ENCODE measurements at places on chromosomes 3 and 15. TPM values are rescaled to one million over a fixed set of nuclear protein-coding genes. Genes with fewer than 3 reads are reported as not detected.

The C3orf85 gene
- not detected for total RNA-seq

The GOLGA8B gene
- 47.2 TPM for total RNA-seq

The TRIM42 gene
- total RNA-seq = not detected

The WNT7A gene
- 4.7 TPM for total RNA-seq

The EBLN2 gene
- total RNA-seq = 3.0 TPM

The CTXN2 gene
- 0.06 TPM for total RNA-seq

The HTR3E gene
- not detected for total RNA-seq

DNA sequence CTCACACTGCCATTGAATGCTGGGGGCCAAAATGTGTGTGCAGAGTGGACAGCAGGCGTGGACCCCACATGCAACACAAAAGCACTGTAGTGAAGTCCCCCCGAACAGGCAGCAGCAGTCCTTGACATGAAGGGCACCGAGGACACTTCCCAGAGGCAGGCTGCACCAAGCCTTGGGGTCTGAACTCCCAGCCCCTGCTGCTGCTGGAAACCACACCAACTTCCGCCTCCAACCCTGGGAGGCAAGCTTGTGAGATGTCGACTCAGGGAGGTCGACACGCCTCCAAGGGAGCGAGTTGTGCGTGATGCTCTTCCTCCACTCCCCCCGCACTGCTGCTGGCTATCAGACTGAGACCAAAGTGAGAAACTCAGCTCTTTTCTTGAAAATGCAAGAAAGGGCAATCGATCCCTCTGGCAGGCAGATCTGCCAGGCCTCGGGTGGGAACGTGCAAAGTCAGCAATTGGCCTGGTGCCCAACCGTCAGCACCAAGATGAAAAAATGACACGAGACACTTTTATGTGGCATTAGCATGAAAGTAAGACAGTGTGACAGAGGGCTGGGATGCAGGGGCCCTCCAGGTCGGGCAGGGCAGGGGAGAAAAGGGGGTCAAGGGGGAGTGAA lies 43.6 kb downstream of the WHAMM start:
- DNase-seq = no peak

GRCh38 chr3:16399473-16399872 lies 114.0 kb downstream of the RFTN1 start:
- DNase-seq = no peak

GRCh38 chr3:171772427-171773056 lies 37.7 kb downstream of the PLD1 start:
- peak; percentile 72 for DNase-seq

- DNase-seq = no peak
These were observed 68.8 kb downstream of the SCN5A start for GRCh38 chr3:38580450-38581382.

DNA sequence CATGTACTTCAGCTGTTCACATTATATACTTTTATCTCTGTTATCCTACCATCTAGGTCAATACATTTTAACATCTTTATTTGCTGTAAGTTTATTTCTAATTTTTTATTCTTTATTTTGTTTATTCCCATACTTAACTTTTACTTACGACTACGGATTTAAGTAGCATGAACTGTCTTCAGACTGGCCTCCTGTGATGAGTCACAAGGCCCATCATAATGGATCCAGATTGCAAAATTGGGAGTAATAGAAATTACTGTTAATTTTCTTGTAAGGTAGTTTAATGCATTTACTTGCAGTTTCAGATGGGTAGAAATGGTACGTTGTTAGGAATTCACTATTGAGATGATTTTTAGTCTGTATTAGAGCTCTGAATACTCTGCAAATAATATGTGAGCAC lies 45.9 kb downstream of the PPARG start:
- DNase-seq = no peak

DNA sequence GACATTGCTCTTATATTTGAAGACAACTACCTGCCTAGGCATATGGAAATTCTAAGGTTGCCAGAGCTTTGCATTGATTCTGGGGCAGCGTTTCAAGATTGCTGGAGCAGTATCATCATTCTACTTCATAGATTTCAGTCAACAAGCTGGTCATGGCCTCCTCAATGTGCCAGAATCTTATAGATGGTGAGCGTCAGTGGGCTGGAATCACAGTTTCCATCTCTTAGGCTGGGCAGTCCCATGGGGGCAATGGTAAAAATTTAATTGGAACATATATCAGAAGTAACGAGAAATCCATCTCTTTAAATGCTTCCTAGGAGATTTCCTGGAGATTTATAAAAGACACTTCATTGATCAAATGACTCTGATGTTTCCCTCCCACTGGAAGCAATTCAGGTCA lies 258.3 kb downstream of the SV2B start:
- DNase-seq = no peak

DNA sequence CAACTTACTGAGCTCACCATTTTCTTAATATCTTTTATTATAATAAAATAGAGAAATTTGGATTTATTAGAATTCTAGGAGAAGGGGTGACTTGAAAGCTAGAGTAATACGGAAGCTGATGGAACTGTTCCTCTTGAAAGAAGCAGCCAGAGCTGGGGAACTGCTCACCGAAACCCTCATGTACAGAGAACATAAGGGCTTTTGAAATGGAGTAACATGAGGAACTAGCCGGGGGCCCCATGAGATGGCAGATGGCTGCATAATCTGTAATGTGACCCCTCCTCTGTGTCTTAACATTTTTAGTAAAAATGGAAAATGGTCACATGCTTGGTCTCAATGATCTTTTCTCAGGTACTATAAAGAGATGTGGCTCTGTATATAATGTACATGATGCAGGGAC lies 15.7 kb upstream of the DYNC1LI1 start:
- no peak for DNase-seq

DNA sequence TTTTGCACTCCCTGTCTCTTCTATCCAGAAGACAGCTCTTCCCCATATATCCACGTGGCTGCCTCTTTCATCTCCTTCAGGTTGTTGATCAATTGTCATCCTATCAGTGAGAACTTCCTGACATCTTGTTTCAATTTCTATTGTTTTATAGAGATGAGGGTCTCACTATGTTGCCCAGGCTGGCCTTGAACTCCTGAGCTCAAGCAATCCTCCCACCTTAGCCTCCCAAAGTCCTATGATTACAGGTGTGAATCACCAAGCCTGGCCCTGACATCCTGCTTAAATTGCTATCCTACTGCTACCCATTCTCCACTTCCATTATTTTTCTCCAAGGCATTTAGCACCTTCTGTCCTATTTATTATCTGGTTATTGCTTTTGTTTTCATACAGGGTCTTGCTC lies 44.9 kb upstream of the IREB2 start:
- DNase-seq = no peak

DNA sequence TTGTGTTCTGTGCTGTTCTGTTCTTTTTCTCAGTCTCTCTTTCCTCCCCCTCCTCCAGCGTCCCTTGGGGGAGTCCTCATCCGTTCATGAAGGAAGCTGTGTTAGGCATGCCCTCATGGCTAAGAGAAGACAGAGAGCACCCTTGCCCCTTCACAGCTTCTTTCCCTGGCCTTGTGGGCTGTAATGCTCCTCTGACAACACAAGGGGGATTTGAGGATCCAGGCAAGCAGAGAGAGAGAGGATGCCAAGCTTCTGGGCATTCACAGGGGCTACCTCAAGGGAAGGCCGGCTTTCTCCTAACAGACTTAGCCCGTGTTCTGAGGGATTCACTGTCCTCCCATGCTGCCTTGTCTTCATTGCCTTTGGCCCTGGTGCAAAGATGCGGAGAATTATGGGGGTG lies 389.5 kb downstream of the LRTM1 start:
- no peak for DNase-seq

GRCh38 chr15:64524778-64525177 lies 64.4 kb downstream of the ZNF609 start:
- DNase-seq = no peak

DNA sequence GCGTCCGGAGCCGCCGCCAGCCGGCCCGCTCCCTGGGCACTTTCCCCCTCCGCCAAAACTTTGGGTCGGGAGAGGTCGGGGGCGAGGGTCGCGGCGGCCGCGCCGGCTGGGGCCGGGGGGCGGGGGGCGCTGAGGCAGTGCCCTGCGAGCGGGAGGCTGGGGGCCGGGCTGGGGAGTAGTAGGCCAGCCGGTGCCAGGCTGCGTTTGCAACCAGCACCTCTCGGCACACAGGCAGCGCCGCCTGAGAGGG lies 452 bp downstream of the BBX start:
- DNase-seq = no peak

DNA sequence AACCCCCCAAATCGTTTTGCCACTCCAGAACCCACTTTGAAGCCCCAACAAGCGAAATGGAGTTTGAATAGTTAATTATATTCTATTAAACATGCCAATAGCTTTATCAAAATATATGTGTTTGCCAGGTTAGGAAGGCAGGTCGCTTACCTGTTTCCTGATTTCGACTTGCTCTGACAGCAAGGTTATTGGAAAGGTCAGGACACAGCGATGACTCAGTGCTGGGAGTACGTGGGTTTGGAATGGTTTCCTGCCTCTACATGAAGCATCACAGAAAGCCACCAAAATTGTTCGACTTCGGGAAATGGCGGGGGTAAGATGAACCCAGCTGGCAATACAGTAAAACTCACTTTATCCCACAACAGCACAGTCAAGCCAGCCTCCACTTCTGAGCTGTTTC lies 135.6 kb upstream of the ABI3BP start:
- DNase-seq = peak; percentile 75

DNA sequence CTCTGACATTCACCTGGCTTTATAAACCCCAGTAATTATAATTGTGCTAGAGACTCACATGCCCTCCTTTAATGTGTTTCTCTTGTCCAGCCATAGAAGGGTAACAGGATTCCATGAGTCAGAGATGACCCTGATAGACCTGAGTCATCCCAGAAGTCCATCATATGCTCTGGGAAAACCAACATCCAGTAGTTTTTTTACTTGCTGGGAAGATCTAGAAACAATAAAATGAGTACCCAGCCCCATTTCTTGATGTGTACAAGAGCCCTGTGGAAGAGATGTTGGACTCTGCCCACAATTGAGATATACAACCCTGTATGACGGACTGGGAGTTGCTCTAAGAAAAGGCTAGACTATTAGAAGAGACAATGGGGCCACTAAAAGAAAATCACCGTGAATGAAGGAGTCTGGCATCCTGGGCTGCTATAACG lies 22.4 kb upstream of the THUMPD3 start:
- DNase-seq = no peak

Measured in mucosa of gallbladder (tissue), 1 donor.